ENCODE measurements at places on chromosomes 13 and 19.
A peak's percentile ranks its signal among the peaks of the same experiment; 100 is the strongest.

- no peak for DNase-seq
These were observed 22.8 kb downstream of the RASA3 start for GRCh38 chr13:114109641-114110041.

DNA sequence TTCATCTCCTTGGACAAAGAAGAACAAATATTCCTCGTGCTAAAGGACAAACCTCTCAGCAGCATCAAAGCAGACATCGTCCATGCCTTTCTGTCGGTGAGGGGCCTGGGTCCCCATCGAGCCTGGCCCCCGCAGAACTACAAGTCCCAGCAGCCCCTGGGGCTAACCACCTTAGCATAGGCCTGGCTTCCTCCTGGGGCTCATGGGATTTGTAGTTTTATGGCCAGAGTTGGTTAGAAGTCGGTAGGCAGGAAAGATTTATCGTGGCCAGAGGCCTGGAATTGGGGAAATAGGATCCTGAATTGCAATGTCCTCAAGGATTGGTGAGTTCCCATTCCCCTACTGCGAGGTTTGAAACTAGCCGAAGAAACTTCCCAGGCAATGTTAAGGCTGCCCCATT lies 19.6 kb downstream of the TMEM150B start:
- peak; percentile 16 for DNase-seq

- DNase-seq: no peak
These were observed 7.2 kb downstream of the SBK2 start for GRCh38 chr19:55529636-55530234.

- no peak for DNase-seq
These were observed 145.7 kb downstream of the KLF12 start for GRCh38 chr13:73988461-73988860.

- DNase-seq: no peak
These were observed 74.1 kb downstream of the DCLK1 start for GRCh38 chr13:36057041-36057440.

DNA sequence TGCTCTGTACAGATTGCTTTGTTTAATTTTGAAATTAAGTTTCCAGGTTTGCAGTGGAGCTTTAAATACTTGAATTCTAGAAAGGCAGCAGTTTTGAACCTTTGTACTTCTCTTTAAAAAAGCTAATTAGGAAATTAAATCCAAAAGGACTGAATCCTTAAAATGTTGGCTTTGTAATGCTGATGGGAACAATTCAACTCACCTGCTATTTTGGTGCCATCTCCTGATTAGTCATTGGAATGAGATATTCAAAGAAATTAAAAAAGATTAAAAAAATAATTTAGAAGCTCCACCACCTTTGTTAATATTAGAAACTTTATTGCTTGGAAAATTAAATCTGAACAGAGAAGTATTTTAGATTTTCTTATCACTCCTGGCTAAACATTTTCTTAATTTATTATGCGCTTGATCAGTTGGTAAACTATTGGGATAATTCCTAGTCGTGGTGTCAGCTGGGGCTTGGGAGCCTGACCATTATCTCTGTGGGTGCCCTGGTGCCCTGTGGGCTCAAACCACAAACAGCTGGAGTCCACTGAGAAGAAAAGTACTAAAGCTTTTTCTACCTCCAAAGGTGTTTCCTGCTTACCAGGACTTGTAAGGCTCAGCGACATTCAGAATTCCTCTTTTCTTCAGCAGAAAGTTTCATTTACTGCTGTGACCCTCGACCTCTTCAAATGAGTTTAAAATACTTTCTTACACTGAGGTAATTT lies 540.4 kb downstream of the DIAPH3 start:
- no peak for DNase-seq

DNA sequence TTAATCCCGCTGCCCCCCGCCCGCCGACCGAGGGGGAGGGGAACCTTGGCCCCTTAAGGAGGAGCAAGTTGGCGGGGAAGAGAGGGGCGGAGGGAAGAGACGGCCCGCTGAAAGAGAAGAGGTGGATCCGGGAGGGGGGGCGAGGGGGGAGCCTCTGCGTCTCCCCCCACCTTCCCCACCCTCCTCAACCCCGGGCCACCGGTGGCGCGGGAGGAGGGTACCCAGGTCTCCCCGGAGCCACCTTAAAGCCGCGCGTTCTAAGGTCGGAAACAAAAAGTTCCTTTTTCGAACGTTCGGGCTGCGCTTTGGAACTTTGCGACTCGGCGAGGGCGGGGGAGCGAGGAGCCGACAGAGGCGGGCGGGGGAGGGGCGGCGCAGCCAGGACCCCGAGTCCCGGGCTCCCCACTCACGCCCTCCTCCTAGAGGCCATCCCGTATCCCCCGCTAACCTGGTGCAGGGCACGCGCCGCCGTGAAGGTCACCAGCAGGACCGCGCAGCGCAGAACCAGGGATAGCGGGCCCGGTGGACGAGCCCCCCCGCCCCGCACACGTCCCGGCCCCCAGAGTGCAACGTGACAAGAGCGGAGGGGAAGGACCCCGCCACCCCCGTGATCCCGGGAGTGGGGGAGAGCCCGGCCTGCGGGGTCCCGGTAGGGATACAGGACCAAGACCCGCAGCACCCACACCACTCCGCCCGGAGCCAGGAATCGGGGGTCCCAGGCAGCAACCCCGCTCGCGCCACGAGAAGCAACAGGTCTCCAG lies 659 bp downstream of the ERF start:
- DNase-seq: peak; percentile 68

GRCh38 chr19:29010276-29010675 lies 202.7 kb downstream of the UQCRFS1 start:
- DNase-seq: no peak

DNA sequence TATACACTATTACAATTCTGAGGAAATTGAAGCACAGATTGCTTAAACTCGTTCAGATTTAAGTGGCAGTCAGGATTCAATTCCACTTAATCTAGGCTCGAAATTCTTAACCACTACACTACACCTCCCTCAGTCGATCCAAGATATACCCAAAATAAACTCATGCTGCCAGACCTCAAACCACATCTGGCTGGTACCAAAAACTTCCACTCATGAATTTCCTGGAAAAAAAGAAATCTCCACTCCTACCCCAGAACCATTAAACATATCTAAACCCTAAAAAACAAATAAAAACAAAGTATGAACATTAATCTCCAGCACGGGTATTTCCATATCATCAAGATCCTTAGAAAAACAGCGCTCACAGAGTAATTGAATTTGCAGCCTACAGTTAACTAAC lies 1.1 kb downstream of the ZFP30 start:
- no peak for DNase-seq

- no peak for DNase-seq
These were observed 177.2 kb downstream of the STK24 start for GRCh38 chr13:98399756-98400155.

DNA sequence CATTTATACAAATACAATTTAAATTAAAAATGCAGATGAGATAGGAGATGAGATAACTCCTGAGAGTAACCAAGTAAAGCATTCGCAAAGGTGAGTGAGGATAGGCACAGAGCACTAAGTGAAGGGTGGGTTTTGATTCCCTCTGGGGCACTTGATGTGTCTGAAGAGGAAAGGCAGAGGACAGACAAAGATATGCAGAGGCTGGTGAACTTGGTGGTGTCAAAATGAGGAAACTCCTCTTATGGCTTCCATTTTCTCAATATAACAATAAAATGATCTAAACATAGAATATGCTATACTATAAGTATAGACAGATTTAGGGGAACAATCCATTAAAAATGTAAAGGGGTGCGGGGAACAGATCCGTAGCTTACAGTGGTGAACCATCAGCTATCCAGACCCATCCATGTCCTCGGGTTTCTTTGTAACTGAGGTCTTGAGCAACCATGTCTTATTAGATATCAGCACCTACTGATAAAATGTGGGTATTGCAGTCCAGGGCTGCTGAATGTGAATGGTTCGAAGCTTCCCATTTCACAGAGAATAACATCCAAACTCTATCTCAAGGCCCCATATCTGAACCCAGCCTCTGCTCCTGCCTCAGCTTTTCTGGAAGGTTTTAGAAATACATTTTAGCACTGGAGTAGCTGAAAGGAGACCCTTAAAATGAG lies 73.9 kb upstream of the SLC10A2 start:
- no peak for DNase-seq

GRCh38 chr13:40064154-40065097 lies 409.0 kb downstream of the COG6 start:
- no peak for DNase-seq

- no peak for DNase-seq
These were observed 5.0 kb upstream of the ZNF230 start for GRCh38 chr19:43997631-43998290.

DNA sequence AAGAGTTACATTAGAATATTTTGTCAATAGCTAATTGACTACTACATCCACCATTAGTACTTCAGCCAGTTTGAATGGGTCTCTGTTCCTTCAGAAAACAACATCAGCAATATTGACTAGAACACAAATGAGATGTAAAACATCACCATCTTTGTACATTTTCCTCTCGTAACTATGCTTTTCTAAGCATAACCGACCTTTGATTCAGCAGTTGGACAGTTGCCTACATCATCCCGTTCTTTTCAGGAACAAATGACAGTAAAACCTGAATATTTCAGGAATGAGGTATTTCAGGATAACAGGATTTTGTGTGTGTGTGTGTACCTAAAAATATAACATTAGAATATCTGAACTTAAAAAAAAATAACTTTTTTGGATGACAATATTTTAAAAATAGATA lies 60.9 kb downstream of the STARD13 start:
- no peak for DNase-seq

DNA sequence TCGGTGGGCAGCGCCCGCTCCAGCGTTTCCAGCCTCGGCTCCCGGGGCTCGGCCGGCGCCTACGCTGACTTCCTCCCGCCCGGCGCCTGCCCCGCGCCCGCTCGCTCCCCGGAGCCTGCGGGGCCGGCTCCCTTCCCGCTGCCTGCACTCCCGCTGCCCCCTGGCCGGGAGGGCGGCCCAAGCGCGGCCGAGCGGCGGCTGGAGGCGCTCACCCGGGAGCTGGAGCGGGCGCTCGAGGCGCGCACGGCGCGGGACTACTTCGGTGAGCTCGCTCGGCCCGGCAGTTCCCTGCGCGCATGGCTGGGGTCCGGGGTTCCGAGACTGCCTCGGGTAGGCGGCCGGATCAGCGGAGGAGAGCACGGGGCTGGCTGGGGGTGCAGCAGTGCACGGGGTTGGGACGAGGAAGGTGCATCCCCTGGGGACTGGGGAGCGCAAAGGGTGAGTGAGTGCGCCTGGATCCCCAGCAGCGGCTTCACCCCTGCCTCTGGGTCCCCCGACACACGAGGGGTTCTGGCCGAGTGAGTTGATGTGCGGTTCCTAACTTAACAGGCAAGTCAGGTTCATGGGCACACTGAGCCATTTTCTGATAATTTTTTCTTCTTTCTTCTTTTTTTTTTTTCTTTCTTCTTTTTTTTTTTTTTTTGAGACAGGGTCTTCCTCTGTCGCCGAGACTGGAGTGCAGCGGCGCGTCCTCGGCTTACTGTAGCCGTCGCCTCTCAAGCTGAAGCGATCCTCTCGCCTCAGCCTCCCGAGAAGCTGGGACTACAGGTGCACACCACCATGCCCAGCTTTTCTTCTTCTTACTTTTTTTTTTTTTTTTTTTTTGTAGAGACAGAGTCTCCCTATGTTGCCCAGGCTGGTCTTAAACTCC lies 1.1 kb downstream of the WTIP start:
- no peak for DNase-seq

DNA sequence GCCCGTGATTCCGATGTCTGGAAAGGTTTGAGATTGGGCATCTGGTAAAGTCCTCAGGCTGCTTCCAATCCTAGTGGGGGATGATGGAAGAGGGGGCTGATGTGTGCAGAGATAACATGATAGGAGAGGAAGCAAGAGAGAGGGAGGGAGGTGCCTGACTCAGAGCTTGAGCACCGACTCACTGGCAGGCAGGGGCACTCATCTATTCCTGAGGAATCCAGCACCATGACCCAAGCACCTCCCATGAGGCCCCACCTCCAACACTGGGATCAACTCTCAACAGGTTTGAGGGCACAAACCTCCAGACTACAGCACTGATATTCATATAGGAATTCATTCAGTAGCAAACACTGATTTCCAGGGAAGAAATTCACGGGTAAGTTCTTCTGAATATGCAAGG lies 5.6 kb upstream of the SIGLEC9 start:
- DNase-seq: no peak
